ENCODE measurements at places on chromosomes 1 and 21.

GRCh38 chr1:178969226-178969987 is 56.3 kb upstream of the FAM20B start:
- no peak for DNase-seq

GRCh38 chr1:61254634-61255357 is 172.4 kb downstream of the NFIA start:
- no peak for DNase-seq

- no peak for DNase-seq
Observed at GRCh38 chr1:7847599-7847998, 5.3 kb downstream of the UTS2 start.

DNA sequence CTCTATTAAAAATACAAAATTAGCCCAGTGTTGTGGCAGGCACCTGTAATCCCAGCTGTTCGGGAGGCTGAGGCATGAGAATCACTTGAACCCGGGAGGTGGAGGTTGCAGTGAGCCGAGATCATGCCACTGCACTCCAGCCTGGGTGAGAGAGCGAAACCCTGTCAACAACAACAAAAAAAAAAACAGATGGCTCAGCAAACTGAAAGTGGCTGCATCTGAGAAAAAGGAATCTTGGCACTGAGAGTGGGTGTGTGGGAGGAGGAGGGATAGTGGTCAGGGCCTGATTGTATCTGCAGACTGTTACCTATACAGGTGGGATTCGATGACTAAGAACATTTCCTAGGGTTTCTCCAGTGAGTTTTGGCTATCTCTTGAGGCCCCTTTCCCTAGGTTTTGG is 122.2 kb upstream of the BARHL2 start:
- DNase-seq = no peak

DNA sequence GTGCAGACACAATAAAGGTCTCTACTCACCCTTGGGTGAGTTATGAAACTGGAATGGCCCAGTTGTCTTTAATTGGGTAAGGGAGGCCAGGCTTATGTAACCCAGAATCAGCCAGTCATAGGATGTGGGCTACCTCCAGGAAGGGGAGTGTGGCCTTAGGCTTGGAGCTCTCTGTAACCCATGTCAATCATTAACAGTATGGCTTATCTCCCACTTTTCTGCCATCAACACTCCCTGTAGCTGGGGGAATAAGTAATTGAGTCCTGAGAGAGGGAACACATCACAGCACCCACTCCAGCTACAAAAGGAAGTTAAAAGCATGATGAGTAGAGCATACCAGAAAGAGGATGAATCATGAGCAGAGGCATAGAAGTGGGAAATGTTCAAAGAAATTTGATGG is 327.0 kb upstream of the DUSP10 start:
- no peak for DNase-seq

- no peak for DNase-seq
Observed at GRCh38 chr1:86419277-86419903, 4.6 kb upstream of the CLCA2 start.

DNA sequence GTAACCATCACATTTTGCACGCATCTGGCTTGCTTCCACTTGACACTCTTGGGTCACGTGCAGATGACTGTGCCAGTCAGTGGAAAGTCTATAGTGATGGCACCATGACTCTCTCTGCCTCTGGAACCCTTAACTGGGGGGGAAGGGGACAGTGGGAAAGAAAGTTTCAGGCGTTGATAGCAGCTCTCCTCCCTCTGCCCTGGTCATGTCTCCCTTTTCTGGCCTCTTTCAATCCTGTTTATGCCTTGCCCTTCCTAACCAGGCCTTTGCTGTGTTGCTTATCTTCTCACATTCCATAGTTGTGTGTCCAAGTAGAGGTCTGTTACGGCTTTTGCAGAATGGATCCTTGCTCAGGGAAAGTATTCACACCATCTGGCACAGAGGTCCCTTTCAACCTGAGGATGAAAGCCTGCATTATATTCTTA is 93.5 kb downstream of the NRDC start:
- no peak for DNase-seq

DNA sequence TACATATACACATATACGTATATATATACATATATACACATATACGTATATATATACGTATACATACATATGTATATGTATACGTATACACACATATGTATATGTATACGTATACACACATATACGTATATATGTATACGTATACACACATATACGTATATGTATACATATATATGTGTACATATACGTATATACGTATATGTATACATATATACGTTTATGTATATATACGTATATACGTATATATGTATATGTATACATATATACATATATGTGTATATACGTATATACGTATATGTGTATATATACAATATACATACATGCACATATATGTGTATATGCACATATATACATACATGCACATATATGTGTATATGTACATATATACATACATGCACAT is 396.2 kb upstream of the DUSP10 start:
- no peak for DNase-seq

GRCh38 chr21:41119901-41120300 is 48.1 kb upstream of the BACE2 start:
- no peak for DNase-seq

- DNase-seq = no peak
Observed at GRCh38 chr1:58791106-58791505, 7.3 kb upstream of the JUN start.

DNA sequence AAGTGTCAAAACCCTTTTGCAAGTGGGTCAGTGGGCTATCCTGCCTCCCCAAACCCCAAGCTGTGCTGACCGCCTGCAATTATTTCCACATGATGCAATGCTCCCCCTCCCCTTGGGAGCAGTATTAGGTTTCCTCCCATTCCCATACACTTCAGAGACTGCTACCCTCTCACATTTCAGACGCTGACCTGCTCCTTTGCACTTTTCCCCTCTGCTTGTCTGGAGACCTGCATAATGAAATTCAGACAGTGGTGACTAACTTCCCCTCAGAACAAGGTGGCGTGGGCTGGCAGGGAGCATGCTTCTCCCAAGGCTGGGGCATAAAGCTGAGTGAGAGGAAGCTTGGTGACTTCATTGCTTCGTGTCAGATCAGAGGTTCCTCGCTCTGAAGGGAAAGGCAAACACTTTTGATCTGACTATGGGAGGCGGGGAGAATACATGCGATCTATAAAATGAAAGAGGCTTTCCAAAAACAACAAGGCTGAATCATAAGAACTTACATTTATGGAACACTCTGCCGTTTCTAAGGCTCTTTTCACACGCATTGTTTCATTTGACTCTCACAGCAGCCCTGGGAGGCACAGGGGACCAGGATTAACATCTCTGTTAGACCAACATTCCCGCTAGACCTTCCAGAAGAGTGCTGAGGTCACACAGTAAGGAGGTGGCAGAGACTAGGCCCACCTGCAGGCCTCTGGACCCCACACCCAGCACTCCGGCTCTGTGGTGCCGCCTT is 27.5 kb upstream of the ROR1 start:
- no peak for DNase-seq

- DNase-seq = no peak
Observed at GRCh38 chr1:176391621-176392020, 71.4 kb upstream of the PAPPA2 start.

DNA sequence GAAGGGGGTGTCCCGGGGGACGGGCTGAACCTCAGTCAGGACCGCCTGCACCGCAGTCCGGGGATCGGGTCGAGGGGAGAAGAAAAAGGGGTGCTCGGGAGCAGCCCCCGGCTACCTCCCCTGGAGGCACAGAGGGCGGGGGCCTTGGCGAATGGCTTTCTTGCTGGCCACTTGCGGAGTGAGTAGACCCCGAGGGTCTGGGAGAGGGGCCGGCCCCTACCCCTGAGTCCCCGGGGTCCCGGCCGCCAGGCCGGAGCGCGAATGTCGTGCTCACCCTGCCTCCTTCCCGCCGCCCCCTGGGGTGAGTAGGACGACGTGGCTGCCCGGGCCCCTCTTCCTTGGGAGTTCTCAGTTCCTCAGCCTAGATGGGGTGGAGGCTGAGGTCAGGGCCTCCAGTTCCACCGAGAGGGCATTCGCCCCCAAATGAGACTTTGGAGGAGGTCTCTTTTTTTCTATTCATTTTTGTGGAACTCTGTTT is 113.0 kb downstream of the OSBPL9 start:
- no peak for DNase-seq

DNA sequence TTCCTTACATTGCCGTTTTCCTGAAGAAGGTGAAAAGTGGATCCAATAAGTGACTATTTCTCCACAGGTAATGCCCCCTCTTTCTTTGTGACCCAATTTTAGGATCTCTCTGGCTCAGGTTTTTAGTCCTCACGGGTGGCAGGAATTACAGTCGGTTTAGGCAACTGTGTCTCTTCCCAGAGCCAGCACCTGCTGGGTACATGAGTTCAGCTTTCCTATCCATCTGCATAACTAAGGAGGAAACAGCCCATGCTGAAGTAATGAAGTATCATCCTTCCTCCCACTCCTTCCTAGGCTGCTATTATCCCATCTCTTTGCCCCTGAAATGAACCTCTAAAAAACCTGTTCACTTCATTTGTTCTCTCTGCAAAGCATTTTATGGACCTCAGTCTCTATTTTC is 544.6 kb downstream of the NEGR1 start:
- DNase-seq = no peak

- DNase-seq = no peak
Observed at GRCh38 chr1:87518794-87519193, 190.1 kb downstream of the LMO4 start.

GRCh38 chr1:163664671-163665335 is 343.0 kb downstream of the NUF2 start:
- DNase-seq = no peak

DNA sequence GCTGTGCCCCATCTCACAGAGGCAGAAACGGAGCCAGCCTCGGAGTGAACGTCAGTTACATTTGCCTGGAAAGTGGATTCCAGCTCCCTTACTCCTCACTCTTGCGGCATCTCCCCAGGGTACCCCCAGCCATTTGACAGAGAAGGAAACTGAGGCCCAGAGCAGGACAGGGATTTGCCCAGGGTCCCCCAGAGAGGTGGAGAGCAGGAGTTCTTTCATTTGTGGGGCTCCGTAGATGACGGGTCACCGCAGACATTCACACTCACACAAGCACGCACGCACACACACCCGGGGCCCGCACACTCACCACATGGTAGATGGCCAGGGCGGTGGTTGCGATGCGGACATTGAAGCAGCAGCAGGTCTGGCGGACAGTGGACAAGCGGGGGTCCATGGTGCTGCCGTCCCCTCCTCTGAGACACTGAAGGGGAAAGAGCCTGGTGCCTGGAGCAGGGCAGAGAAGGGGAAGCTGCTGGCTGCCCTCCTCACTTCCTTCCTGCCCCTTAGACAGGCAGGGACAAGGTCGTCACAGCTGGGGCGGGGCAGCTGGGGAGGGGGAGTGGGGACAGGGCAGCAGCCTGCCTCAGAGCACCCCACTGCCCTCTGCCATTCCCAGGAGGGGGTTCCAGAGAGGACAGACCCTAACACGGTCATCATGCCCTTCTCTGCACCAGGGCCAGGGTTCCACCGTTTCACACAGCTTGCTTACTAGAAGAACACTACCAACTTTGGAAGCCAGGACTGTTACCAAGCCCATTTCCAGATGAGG is at the start of gene LAPTM5:
Gene LAPTM5 (minus strand): TSS at position 423 of the 769 bp plus-strand sequence. CDS start 29 bp downstream, at position 394.
- DNase-seq = no peak

DNA sequence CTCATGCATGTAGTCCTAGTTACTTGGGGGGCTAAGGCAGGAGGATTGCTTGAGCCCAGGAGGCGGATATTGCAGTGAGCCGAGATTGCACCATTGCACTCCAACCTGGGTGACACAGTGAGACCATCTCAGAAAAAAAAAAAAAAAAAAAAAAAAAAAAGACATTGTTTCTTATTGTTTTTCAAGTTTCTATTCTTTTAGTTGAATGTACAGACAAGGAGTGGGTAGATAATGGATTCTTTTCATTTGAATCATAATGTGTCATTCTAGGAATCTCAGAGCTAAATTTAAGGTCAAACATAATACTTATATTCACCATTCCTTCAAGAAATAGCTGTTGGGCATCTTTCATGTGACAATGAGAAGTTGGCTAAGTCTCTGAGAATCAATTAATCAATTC is 157.0 kb upstream of the C21orf91 start:
- DNase-seq = no peak

DNA sequence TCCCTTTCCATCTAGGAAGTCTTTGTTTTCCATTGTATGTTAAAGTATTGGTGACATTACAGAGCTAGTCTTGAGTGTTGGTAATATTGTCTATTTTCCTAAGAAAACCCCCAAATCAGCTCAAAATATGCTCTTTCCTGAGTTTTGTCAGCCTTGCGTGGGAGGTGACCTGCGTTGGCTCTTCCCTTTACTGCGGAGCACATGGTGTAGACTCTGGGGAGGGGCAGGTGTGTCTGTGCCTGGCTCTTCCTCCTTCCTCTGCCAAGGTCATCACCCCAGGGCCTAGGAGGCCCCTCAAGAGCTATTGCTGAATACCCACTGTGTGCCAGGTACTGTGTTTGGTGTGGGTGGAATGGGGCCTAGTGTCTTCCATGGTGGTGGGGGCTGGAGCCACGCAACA is 33.4 kb downstream of the CACNA1E start:
- DNase-seq = no peak

DNA sequence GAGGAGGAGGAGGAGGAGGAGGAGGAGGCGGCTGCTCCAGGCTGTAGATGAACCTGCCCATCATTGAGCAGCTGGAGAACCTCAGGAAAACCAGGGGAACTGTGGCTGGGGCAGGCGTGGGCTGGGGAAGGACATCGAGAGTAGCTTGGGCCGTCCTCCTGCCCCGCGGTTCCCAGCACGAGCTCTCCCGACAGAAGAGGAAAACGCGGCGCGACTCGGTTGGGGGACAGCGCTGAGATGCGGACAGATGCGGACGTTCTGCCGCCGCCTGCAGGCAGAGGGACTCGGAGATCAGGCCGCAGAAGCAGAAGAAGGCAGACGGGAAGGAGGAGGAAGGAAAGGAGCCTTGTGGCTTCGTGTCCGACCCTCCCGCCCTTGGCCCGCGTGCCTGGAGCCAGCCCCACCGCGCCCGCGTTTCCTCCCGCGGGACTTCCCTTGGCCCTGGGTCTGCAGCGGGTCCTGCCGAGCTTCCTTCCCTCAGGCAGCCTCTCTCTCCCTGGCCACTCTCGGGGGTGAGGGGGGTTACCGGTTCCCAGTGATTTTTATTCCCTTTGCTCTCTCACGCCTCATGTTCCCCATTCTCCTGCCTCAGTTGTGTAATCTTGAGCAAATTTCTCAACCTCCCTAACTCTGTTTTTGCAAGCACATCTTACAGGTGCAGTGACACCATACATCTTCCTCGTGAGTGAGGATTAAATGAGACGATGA is 1.7 kb upstream of the TNFRSF9 start:
- DNase-seq = no peak

GRCh38 chr1:103107741-103108375 is 464 bp downstream of the COL11A1 start:
- no peak for DNase-seq

GRCh38 chr1:199264911-199265310 is 626.1 kb downstream of the PTPRC start:
- no peak for DNase-seq

DNA sequence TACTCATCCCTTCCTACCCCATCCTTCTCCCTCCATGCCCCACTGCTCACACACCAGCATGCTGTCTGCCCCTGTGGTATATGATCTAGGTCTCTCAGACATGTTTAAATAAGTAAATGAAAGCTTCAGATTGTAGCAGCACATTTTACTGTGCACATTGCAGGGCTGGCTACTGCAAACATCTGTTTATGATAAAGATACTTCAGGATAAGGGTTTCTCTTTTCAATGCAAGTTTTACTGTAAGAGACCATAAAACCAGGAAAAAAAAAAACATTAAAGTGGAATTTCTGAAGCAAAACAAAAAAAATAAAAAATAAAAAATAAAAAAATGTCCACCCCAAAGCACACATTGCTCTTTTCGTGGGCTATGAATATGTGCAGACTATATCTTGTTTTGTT is 184.4 kb downstream of the USH2A start:
- no peak for DNase-seq
